ENCODE measurements at places on chromosomes 1 and 21. TPM values are rescaled to one million over a fixed set of nuclear protein-coding genes. Genes with fewer than 3 reads are reported as not detected.

Gene STUM
- polyA plus RNA-seq = 2.3 TPM

Gene VWA5B1
- 1.8 TPM for polyA plus RNA-seq

Gene RHCE
- polyA plus RNA-seq = 1.3 TPM

Gene NDC1
- polyA plus RNA-seq = 29.4 TPM

Gene SLC44A3
- polyA plus RNA-seq = 62.1 TPM

Gene ARHGEF16
- 19.4 TPM for polyA plus RNA-seq

Gene NES
- polyA plus RNA-seq = 148 TPM

Gene ARHGAP29
- 94.3 TPM for polyA plus RNA-seq

Gene TTC34
- 1.2 TPM for polyA plus RNA-seq

Gene LCE2C
- polyA plus RNA-seq = not detected

Gene SRP9
- 389 TPM for polyA plus RNA-seq

Gene SLAMF1
- 0.13 TPM for polyA plus RNA-seq

Gene SMCP
- not detected for polyA plus RNA-seq

Gene MYOC
- polyA plus RNA-seq = 0.16 TPM

Gene CACNA1S
- 0.51 TPM for polyA plus RNA-seq

Gene NHLH1
- 0.10 TPM for polyA plus RNA-seq

Gene GRIK1
- 1.7 TPM for polyA plus RNA-seq

Gene LCE4A
- not detected for polyA plus RNA-seq

- no peak for DNase-seq
Measured at GRCh38 chr21:33268737-33269441, 2.7 kb downstream of the IL10RB start.

- DNase-seq = no peak
Measured at GRCh38 chr1:53087332-53088285, 25.6 kb downstream of the PODN start.

- no peak for DNase-seq
Measured at GRCh38 chr1:162985816-162986435, 83.2 kb upstream of the RGS4 start.

DNA sequence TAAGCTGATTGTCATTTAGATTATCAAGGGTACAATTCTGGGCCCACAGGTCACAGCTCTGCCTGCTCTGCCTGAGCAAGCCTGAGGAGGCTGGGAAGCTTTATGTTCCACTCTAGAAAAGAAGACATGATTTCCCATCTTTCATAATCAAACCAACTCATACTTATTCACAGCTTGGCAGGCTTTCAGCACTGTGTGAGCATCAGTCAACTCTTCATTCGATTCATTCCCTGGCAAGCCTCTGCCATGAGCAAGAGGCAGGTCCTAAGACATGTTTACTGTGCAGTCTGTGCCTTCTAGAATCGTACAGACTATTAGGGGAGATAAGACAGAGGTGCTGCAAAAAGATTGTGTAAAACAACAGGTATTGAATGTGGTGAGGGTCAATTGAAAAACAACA, 24.5 kb upstream of the KIRREL1 start:
- no peak for DNase-seq

DNA sequence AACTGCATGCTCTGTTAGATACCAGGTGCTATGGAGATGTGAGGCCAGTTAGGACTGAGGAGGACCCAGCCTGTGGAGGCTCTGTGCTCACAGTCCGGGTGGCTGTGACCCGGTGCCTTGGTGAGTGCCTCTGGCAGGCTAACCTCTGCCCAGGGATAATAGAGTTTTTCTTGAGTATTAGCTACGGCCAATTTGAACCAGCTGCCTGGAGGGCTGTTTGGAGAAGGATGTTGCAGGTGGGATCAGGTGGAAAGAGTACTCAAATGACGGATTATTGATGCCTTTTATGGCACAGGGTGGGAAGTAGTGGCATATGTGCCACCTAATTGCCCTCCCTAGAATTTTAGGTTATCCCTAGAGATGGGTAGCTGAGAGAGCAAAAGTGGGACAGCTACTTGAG, 182.7 kb downstream of the GRIK3 start:
- no peak for DNase-seq

DNA sequence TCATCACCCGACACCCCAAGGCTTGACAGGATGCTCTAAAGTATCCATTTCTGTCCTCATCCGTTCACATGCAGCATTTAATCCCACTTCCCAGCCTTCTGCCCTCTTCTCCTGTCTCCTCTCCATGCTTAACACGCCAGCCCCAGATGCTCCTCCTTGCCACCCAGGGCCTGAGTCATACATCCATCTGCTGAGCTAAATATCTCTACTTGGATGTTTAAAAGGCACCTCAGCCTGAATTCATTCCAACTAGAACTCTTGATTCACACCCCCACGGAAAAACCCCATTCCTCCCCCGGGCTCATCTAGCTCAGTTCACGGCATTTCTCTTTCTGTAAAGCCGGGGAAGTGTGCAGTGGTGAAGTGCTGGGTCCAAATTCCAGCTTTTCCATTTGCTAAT, 27.7 kb downstream of the TEX35 start:
- DNase-seq = no peak

DNA sequence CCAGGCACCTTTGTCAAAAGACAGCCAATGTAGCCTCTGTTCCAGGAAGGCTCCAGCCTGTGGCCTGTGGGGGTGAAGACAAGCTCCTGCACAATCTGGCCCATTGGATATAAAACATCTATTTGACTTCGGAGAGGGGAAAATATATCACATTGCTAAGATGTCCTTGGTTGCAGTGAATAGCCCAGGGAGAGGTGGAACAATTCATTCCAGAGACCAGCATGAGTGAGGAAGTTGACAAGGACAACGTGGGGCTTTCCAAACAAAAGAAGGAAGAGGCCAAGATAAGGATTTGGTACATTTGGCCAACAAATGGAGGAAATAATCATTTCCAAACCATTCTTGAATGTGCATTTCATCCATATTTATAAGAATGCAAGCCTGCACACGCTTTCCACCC, 187.0 kb downstream of the ETS2 start:
- DNase-seq = no peak

DNA sequence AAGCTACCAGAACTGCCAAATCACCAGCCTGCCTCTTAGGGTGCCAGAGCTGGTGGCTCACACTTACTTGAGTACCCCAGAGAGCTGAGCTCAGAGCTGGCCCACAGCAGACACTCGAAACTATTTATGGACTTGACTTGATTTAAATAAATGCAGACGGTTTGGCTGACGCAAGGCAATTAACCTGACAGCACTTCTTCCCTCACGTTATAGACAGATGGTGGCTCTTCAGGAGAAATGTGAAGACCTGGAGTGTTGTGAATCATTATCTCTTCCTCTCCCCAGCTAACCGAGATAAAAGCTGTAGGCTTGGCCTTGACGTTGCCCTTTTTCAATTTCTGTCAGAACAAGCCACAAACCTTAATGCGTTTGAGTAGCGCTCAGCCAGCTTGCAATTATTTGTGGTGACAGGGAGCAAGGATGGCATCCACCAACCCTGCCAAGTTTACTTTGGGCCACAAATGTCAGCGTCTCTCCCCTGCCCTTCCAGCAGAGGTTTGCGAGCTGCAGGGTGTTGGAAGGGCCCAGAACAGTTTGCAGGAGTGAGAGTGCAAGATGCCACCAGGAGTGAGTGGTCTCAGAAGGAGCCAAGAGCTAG, 34.0 kb upstream of the BCAR3 start:
- DNase-seq = no peak

DNA sequence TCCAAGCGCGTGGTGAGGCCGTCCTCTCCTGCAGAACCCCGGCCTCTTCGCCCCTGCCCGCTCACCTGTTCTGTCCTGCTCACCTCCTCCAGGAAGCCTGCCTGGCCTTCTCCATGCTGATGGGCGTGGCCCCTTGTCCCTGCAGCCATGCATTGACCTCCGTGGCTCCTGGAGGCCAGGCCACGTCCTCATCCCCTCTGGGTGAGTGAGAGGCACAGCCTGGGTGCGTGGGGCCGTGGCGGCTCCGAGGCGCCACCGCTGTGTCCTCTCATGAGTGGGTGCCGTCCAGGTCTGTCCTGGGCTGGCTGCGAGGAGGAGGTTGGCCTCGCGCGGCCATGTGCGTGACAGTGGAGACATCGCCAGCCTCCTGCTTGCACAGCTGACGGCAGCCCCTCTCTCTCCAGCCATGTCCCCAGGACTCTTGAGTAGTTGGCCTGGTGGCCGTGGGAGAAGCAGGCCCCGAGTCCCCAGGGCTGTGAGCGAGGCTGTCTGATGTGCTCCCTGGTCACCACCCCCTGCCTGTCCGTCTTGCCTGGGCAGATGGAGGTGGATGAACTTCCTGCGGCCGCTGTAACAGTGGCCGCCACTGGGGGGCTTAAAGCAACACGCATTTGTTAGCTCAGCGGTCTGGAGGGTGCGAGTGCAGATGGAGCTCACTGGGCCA, 58.1 kb downstream of the PRKCZ start:
- DNase-seq = no peak

- no peak for DNase-seq
Measured at GRCh38 chr1:194707074-194707473, 1520.7 kb upstream of the B3GALT2 start.

DNA sequence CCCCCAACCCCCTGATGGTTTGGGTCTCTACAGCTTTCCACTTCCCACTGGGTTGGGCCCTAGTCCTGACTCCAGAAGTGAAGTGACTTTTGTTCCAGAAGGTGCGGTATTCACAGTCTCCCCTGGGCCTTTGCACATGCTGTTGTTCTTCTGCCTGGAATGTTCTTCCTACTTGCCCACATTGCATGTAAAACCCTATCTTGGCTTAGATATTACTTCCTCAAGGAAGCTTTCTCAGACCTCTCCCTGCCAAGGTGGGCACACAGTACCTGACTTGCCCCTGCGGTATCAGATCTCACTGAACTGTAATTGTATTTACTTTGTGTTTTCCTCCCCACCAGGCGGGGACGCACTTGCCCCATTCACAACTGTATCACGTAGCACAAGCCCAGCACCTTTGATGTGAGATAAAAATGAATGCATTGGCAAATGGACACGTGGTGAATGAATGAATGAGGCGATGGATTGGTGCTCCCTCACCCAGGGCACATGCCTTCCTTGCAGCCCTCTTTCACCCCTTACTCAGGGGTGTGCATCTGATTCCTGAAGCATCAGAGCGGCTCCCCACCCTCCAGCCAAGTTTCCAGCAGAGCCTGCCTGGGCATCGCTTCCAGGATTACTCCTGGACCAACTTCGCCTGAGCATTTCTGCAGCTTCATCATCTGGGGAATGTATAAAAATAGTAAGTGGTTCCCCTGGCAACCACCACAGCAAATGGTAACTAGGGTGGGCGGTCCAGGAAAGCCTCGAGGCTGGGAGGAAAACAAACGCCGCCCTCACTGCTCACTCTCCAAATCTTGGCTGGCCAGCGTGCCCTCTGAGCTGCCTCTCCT, 19.8 kb downstream of the NENF start:
- no peak for DNase-seq

GRCh38 chr21:15122241-15122640, 57.4 kb upstream of the NRIP1 start:
- no peak for DNase-seq

DNA sequence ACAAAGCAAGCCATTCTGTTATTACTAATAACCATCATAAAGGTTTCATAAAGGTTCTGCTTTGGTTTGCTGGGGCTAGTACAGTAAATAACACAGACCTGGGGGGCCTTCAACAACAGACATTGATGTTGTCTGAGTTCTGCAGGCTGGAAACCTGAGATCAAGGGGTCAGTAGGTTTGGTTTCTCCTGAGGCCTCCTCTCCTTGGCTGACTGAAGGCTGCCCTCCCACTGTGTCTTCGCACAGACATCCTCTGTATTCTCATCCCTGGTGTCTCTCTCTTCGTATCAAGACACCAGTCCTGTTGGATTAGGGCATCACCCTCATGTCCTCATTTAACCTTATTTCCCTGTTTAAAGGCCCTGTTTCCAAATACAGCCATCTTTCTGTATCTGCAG, 37.3 kb downstream of the HUNK start:
- no peak for DNase-seq

GRCh38 chr1:86502721-86503405, 34.1 kb downstream of the CLCA1 start:
- DNase-seq = no peak

- no peak for DNase-seq
Measured at GRCh38 chr1:52159033-52159789, 17.3 kb downstream of the ZFYVE9 start.

DNA sequence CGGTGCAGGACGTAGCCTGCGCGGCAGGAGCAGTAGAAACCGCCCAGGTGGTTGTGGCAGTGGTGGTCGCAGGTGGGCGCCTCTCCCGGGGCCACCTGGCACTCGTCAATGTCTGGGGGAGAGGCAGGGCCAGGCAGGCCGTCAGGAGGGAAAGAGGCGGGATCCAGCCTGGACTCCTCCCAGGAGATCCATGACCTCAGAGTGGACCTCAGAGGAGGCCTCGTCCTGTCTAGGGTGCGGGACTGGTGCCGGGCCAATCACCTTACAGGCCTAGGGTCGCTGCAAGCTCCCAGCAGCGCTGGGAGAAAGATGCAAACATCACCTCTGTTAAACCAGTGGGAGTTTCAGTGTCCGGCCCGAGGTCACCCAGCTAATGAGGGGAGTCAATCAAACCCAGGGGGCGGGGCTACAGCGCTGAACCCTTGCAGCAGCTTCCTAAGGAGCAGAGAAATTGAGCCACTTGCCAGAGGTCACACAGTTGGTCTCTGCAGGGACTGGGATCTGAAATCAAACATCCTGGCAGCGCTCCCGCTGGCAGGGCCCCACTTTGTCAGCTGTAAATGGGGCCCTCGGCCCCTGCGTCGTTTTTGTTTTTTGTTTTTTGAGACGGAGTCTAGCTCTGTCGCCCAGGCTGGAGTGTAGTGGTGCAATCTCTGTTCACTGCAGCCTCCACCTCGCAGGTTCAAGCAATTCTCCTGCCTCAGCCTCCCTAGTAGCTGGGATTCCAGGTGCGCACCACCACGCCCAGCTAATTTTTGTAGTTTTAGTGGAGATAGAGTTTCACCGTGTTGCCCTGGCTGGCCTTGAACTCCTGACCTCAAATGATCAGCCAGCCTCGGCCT, 1.4 kb downstream of the MASP2 start:
- peak; percentile 50 for DNase-seq

GRCh38 chr1:24720152-24720551, 25.1 kb upstream of the CLIC4 start:
- DNase-seq = no peak
